GM12878 (cell line): ENCODE measurements at places on chromosomes 7 and 10. TPM values are rescaled to one million over a fixed set of nuclear protein-coding genes. Genes with fewer than 3 reads are reported as not detected.

- no peak for DNase-seq
Observed at GRCh38 chr7:40891232-40891631, 756.4 kb downstream of the SUGCT start.

The AGR3 gene
- not detected in 2 replicates for polyA plus RNA-seq

DNA sequence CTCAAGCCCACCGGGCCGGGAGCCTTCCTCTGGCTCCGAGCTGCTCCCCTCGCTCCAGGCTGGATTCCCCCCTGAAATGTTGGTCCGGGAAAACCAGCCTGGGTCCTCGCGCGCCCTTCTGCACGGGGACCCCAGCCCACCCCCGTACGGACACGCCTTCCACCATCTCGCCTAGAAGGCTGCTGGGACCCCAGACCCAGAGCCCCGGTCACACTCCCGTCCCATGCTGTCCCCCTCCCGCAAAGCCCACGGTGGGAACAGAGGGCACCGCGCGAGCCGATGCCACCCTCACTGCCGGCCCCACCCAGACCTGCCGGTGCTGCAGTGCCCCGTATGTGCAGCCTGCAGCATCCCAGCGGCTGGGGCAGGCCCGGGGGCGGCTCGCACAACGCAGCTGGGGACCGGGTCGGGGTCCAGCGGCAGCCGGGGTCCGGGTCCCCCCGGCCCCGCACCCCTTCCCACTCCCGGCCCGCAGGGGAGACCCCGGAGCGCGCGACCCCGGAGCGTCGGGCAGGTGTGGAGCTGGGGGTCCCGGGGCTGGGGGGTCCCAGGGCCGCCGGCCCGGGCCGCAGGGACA, 871 bp downstream of the SPOCK2 start:
- DNase-seq: no peak

DNA sequence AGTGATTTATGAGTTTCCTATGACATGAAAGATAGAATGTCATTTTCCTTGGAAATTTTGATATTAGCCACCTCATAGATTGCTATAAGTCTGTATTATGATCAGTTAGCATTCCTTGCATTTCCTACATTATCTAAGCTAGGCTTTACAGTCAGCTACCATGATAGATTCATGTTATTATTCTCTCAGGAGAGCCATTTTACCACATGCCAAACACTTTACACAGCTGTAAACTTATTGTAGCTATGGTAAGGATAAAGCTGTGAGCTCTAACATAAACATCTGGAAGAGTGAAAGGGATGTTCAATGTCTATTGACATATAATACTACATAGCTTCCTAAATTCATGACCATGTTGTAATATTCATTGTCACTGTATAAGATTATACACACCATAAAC, 608.0 kb downstream of the PHTF2 start:
- DNase-seq: no peak

DNA sequence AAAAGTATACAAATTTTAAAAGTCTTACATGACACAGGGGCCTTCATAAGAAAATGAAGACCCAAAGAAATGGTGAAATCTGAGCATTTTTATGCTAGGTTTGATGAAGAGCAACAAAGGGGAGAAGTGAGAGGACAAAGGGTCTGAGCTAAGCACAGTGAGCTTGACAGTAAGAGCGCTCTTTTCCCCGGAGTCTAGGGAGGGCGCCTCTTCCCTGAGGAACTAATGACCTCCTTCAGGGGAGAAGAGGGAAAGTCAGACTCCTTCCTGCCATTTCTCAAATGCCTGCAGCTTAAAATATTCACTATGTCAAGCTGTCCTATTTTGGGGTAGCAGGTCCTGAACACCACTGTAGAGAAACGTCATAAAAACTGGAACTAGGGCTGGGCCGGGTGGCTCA, 18.1 kb upstream of the PAXIP1 start:
- DNase-seq: no peak

DNA sequence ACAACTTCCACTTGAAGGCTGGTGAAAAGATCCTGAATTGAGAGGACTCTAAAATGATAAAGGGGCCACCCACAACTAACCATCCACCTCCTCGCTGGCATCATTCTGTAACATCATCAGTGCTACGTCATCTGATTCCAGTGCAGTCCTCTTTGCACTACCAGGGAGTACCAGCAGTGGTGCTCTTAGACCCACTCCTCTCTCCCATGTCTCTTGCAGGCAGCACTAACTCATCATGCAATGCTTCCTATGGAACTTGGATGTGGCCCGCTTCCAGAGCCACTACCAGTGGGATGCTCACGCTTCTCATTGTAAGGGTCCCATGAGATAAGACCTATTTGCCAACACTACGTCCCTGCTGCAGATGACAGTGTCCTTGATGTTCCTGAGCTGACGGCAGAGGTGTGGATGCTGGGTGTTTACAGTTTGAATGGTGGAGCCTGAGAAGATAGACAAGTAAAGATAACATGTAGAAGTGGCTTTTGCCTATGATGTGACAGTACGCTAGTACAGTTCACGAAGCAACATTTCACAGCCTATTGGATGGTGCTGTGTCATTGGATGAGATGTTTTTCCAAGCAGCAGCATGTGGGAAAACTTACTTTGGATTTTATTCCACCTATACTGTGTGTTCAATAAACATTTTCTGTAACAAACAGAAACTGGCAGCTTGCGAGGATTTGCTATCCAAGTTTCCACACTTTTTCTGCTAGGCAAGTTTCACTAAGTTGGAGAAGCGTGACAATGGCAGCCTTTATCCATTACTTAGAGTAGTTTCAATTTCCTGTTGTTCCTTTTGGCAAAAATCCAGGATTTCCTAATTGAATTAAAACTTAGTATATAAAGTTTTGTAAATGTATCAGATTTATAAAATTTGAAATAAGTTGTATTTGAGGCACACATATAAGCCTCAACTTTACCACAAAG, 35.8 kb upstream of the COBL start:
- no peak for DNase-seq

- DNase-seq: no peak
Observed at GRCh38 chr10:119191881-119192280, 13.3 kb upstream of the PRDX3 start.

The HOXA5 gene
- polyA plus RNA-seq: not detected in 2 replicates
